AG04450 (cell line): ENCODE measurements at places on chromosomes 13 and 19. TPM values are rescaled to one million over a fixed set of nuclear protein-coding genes. Genes with fewer than 3 reads are reported as not detected.

GRCh38 chr13:44809190-44809589, 180.1 kb downstream of the NUFIP1 start:
- no peak for DNase-seq

DNA sequence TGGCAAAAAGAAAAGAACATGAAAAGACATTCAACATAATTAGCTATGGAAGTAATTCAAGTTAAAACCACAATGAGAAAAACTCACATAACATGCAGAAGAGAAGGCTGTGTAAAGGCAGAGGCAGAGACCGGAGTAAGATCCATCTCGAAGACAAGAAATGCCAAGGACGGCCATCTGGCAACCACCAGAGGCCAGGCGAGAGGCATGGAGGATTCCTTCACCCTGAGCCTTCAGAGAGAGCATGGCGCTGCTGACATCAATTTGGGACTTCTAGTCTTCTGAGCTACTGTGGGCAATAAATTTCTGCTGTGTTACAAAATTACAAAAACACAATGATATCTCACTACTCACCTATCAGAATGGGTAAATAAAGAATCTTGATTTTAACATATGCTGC, 381.0 kb downstream of the TSHZ3 start:
- no peak for DNase-seq

DNA sequence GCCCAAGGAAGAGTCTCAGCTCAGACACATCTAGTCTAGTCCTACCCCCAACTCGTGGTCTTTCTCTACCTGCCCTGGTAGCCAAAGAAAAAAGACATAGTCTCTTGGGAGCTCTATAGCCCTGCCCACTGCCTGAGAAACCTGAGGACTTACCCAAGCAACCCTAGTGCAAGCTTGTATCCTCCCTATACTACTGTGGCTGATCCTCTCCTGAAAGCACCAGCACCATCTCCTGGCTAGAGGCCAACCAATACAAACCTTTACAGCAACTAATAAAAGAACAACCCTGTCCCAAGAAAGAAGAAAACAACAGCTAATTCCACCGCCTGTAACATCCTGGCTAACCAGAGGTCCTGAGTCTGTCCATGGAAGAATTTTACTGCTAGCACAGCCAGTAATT, 532.4 kb downstream of the SLITRK6 start:
- DNase-seq, result no peak

ZSCAN1 gene
- not detected in 2 replicates for polyA plus RNA-seq

DNA sequence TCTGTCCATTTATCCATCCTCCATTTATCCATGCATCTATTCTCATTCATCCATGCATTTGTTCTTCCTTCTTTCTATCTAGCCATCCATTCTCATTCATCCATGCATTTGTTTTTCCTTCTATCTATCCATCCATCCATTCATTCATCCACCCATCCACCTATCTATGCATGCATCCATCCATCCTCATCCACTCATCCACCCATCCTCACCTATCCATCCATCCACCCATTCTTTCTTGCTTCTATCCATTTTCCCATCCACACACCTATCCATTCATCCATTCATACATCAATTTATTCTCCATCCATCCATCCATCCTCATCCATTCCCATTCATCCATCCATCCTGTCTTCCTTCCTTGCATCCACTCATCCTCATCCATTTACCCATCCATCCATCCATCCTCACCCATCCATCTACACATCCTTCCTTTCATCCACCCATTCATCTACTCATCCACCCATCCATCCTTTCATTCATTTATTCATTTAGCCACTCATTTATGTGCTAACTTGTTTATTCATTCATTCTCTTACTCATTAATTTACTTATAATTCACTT, 20.3 kb downstream of the ACTL9 start:
- DNase-seq, result no peak
